ENCODE measurements at places on chromosomes 5 and 9.

DNA sequence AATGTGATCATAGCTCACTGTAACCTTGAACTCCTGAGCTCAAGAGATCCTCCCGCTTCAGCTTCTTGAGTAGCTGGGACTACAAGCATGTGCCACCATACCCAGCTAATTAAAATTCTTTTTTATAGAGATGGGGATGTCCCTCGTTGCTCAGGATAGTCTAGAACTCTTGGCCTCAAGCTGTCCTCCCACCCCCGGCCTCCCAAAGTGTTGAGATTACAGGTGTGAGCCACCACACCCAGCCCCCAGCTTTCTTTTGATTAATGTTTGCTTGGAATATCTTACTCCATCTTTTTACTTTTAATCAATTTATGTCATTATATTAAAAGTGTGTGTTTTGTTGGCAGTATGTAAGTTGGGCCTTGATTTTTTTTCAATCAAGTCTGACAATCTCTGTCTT is 59.4 kb upstream of the EXOC3 start:
- no peak for DNase-seq

DNA sequence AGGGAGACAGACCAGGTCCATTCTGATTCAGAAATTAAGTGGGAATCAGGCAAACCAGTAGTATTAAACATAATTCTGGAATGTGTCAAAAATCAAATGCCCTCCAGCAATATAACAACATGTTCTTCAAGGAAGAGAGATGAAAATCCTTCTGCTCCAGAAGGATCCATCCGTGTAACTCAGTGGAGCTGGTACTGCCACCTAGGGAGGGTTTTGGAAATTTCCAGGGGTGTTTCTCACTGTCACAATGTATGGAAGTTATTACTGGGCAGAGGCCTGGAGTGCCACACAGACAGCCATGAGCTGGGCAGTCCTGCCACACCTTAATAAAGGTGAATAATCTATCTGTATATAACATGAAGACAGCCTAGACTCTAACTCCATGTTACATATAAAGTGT is 87.5 kb downstream of the TTLL11 start:
- no peak for DNase-seq

GRCh38 chr9:129383561-129384490 is 205.8 kb upstream of the IER5L start:
- peak; percentile 37 for DNase-seq

GRCh38 chr9:35105126-35105525 is 2.2 kb upstream of the STOML2 start:
- no peak for DNase-seq

GRCh38 chr5:131496400-131496713 is 138.7 kb downstream of the RAPGEF6 start:
- no peak for DNase-seq

DNA sequence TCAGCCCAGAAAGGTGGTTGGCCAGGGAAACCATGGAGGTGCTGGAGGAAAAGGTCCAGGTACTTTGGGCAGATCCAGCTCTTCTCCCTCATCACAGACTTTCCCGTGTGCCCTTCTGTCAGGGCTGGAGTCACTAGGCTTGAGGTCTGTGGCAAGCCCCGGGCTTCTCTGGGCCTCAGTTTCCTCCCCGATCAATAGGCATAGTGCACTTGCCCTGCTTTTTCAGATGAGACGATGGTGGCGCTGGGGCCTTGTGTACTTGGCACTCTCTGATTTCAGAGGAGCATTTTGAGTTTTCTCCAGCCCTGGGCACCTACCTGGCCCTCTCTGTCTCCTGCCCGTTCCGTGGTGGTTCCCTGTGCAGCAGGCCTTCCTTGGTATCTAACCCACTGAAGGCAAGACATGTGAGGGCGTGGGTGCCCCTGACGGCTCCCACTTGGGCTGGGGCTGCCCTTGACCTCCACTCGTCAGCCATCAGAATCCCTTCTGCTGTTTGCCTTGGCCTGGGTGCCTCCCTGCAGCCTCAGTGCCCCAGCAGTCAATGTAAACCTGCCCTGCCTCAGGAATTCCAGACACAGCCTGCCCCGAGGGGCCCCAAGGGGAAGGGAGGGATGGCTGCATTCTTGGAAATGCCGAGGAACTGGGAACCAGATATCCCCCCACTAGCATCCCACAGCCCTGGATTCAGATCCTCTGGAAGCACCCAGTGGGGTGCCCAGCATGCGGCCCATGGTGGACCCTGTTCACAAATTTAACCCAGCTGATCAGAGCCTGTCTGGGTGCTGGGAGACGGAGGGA is 66.3 kb upstream of the COL5A1 start:
- no peak for DNase-seq

- no peak for DNase-seq
Observed at GRCh38 chr5:90113108-90113507, 296.4 kb downstream of the CETN3 start.

DNA sequence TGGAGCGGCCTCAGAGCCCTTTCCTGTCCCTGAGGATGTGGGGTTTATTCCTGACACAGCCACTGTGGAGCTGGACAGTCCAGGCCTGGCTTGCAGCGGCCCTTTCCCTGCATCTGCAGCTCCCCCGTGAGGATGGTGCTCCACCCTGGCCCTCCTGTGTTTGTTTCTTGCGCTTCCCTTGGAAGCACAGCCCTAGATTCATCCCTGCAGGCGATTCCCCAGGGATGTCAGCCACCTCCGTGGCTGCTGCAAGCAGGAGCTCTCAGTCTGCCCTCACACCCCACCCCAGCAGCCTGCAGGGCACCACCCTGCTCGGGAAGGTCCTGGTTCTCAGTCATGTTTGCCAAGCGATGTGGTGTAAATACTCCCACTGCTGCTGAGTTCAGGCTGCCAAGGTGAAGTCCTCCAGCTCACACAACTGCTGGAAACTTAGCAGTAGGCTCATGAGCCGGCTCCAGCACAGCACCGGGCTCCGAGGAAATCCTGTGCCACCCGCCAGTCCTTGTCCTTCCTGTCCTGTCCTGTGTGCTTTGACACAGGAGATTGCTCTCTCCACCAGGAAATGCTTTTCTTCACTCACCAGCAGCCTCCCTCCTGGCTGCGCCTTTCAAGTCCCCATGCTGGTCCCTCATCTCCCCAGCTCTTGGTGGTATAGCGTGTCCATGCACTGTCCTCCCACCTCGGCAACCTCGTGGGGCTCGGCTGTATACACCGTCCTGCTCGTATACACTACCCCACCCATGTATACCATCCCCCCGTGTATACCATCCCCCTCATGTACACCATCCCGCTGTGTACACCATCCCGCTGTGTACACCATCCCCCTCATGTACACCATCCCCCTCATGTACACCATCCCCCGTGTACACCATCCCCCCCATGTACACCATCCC is 16.2 kb downstream of the ROPN1L start:
- no peak for DNase-seq

GRCh38 chr9:131049829-131050715 is 41.1 kb downstream of the LAMC3 start:
- DNase-seq: no peak

DNA sequence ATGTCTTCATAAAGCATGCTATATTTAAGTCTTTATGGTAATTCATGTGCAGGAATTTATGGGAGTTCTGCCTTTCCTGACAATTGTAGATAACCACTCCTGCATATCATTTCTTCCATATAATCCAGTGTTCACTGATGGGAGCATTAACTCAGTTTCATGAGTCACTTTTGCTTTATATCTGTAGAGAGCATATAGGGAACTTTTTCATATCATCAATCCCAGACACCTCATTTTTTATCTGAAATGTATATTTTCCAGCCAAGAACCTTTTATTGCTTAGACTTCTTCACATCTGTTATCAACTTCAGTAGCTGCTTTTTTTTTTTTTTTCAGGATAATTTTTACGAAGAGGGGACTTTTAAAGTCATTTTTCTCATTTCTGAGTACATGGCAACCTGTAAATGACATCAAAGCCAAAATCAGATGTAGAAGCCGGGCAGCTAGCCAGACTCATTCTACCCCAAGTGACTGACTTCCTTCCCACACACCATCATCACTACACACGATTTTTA is 41.1 kb downstream of the NFX1 start:
- DNase-seq: no peak

GRCh38 chr5:14440582-14441431 is 140.8 kb upstream of the OTULINL start:
- no peak for DNase-seq

- no peak for DNase-seq
Observed at GRCh38 chr9:81848472-81848871, 79.8 kb upstream of the SPATA31D4 start.
